ENCODE measurements at places on chromosomes 3 and 15.

DNA sequence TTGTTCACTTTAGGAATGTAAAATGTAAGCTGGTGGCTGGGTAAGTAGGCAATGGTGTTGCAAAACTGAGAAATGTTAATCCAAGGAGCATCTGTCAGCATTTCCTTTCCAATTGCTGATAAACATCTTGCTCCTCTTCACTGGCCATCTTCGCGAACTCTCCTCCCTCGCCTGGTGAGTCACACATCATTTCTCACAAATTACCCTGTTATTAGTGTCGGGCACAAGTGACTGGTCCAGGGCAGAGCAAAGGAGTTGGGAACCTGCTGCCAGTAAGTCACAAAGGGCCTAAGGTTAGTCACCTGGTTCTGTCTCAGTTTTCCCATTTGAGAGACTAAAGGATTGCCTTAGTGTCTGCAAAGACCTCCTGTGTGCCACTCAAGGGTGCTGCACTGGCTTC is 13.0 kb downstream of the CERS3 start:
- DNase-seq: no peak

- no peak for DNase-seq
Observed at GRCh38 chr3:147886879-147887278, 477.7 kb downstream of the ZIC1 start.

DNA sequence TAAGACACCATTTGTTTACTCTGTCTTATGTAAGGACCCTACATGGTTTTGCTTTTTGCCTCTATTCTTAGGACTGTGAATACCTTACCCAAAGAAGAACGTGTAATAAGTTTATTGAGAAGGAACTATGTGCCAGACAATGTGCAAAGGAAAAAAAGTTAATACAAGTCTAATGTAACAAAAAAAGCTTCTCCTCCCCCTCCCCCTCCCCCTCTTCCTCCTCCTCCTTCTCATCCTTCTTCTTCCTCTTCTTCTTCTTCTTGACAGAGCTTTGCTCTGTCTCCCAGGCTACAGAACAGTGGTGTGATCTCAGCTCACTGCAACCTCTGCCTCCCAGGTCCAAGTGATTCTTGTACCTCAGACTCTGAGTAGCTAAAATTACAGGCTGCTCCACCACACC is 50.9 kb upstream of the MITF start:
- DNase-seq: no peak

DNA sequence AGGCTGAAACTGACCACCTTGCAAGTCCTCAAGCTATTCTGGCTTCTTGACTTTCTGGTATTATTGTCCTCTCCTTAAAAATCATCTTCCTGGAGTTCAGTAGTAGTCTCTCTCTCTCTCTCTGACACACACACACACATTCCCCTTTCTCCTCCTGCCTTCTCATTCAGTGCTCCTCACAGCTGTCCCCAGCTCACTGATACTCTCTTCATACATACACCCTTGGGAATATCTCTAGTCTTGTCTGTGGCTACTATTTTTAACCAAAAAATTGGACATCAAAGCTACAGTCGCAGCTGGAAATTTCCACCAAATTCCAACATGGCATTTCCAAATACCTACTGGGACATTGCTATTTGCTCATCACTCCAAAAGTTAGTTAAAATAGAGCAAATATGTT is 178.9 kb downstream of the ECT2 start:
- DNase-seq: no peak

- no peak for DNase-seq
Observed at GRCh38 chr3:18071833-18072232, 329.4 kb upstream of the TBC1D5 start.

- no peak for DNase-seq
Observed at GRCh38 chr15:35293353-35294130, 208.4 kb upstream of the NANOGP8 start.

DNA sequence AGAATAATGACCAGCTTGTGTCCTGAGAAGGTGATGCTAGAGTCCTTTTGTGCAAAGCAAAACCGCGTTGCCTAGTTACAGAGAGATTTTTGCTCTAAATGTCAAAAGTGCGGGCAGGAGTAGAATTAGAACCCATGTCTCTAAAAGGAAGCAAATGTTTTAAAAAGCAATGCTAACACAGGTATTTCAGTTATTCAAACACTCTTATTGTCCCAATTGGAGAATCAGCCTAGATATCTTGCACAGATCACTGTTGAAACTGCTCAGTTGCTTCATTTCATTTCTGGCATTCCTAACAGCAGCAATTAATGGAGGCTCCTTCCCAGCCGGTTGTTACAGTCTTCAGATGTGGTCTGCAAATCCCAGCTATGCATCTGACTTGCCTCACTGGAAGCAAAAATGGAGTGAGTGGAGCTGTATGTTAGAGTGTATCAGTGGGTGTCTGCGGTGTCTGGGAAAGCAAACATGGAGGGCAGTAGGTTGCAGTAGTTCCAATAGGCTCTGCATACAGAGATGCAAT is 55.6 kb upstream of the SEMA6D start:
- no peak for DNase-seq

GRCh38 chr15:60476713-60477112 is 2.2 kb downstream of the ICE2 start:
- no peak for DNase-seq

DNA sequence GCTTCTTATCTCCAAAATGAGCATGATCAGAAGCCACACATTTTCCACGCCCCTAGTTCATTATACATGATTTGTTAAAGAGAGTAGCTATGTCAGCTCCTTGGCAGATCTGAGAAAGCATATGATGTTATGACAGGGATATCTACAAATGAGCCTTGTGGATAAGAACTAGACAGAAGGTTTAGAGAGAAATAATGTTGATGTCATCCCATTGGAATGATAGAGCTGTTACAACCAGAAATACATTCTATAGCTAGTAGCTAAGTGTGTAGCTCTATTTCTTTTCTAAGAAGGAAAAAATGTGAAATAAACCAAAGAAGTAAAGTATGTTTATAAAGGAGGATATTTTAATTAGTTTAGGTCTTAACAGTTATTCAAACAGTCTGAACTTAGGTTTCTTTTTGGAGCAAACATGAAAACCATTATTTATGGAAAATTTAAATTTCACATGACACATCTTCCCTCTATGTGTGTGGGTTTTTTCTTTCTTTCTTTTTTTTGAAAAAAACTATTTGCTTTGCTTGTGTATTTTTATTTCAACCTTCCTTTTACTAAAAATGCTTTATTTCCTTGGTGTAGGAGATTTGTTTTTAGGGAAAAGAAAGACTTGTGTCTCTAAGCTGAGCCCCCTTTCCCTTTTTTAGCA is 167.7 kb downstream of the GHSR start:
- no peak for DNase-seq

DNA sequence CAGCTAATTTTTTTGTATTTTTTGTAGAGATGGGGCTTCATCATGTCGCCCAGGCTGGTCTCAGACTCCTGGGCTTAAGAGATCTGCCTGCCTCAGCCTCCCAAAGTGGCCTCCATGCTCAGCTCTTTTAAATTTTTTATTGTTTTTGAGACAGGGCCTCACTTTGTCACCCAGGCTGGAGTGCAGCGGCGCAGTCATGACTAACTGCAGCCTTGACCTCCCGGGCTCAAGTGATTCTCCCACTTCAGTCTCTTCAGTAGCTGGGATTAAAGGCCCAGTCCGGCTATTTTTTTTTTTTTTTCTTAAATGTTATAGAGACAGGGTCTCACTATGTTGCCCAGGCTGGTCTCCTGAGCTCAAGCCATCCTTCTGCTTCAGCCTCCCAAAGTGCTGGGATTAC is 15.1 kb upstream of the BAHD1 start:
- no peak for DNase-seq

DNA sequence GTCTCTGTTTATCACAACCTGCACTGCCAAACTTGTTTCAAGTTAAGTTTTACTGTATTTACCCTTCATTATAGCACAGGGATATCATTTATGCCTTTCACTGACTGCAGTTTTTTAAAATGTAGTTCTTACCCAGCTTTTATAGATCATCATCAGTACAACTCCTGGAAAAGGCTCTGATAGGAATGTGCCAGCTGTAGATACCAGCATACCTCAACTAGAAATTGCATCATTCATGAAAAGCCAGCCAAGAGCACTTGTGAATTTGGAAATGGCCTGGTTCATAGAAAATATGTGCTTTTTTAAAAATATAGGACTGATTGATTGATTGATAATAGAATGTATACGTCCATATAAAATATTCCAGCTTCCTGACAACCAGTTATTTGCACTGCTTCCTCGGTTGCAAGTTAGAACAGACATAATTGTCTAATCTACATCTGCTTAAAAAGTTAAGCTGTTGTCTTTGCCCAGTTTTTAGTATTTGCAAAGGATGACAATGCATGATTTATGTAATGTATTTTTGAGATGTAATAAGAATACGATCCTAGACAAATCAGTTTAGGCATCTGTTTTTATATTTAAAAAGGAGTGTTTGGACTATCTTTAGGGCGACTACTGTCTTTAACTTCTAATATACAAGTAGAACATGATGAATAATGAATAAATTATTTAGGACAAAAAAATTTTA is 58.5 kb downstream of the DCUN1D1 start:
- DNase-seq: no peak

DNA sequence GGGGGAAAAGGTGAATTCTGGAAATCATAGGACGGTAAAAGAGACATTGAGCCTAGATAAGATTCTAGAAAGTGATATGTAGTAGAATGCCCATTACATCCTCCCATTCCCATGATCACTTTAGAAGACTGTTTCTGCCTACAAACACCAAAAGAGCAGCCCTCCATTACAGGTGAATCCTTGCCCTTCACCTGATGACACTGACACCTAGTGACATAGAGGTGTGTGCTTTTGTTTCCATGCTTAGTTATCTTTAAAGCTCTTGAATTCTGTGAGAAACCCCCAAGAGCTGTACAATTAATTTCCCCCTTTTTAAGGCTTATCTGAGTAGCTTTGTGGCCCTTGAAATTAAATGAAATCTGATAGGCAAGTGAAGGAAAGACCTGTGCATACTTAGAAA is 8.3 kb upstream of the BBX start:
- no peak for DNase-seq

DNA sequence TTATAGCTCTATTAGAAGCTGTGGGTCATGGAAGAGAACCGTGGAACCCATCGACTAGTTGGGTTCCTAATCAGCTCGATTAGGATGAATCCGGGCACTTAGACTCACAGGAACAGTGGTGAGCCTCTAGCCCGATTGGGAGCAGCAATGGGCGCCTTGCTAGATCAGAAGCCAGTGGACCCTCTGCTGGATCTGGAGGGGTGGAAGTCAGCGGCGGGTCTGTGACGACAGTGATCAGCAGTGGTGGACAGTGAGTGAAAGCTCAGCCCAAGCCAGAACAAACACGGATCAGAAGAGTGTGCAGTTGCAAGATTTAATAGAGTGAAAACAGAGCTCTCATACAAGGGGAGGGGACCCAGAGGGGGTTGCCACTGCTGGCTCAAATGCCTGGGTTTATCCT is 1170.2 kb downstream of the OTOL1 start:
- DNase-seq: no peak

DNA sequence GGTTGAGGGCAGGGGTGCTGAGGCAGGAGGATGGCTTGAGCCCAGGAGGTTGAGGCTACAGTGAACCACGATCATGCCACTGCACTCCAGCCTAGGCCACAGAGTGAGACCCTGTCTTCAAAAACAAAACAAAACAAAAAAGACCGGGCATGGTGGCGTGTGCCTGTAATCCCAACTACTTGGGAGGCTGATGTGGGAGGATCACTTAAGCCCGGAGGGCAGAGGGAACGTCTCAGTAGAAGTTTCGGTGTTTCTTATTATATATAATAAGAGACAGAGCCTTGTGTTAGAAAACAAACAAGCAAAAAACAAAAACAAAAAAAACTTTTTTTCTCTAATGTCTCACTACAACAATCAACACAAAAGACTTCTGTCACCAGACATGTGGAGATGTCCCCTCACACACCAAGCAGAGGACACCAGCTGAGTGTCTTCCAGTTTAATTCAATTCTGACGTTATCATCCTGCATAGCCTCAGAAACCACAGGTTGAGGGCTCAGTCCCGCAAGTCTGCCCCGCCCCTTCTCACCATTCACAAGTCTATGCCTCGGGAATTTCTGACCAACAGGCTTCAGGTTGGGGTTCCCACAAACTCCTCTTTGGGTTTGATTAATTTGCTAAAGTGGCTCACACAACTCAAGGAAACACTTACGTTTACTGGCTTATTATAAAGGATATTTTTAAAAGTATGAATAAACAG is 24.0 kb upstream of the EIF4A2 start:
- DNase-seq: no peak

- DNase-seq: no peak
Observed at GRCh38 chr15:62833646-62834045, 208.9 kb upstream of the TPM1 start.

- DNase-seq: no peak
Observed at GRCh38 chr15:69388260-69388705, 25.9 kb upstream of the KIF23 start.

DNA sequence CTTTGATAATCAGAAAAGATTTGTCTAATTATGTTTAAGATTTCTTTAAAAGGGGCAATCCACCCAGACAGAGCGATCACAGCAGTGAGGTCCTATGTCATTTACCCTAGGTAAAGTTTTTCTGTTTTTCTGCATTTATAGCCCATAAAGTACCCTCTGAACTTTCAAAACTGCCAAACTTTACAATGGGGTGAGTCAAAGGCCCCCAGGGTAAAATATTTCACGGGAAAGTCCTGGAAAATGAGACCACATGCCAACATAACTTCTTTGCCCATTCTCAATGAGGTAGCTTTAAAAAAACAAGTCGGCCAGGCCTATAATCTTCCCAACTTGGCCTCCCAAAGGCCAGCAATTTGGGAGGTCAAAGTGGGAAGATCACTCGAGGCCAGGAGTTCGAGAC is 53.0 kb downstream of the SUCLG2 start:
- no peak for DNase-seq

- no peak for DNase-seq
Observed at GRCh38 chr3:183278479-183279088, 25.5 kb downstream of the B3GNT5 start.

Data from CD4-positive, alpha-beta T cell treated with Interleukin-12 subunit alpha and Interleukin-12 subunit beta, for 1 hour (primary cell).